ENCODE measurements at places on chromosomes 13 and 19.
A peak's percentile ranks its signal among the peaks of the same experiment; 100 is the strongest.

- no peak for DNase-seq
Observed at GRCh38 chr19:55683449-55684261, 8.6 kb downstream of the EPN1 start.

DNA sequence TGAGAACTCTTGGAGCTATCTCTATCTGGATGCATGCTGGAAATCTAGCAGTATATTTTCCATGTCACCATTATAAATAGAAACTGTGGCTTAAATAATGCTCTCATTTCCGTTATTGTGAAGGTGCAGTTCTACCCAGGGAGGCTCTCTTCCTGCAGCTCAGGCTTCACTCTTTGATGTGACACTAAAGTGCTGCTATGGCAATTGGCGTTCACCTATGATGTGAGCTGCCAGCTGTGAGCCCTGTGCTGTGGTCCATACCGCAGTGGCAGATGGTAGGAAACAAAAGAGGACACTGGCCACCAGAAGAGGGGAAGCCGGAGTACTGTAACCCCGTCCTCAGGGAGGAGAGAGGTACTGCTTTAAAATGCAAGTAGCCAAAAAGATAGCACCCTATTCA lies 40.6 kb upstream of the ZNF681 start:
- DNase-seq = no peak

- DNase-seq = peak; percentile 96
Observed at GRCh38 chr13:100131863-100132574, 43.1 kb downstream of the PCCA start.

DNA sequence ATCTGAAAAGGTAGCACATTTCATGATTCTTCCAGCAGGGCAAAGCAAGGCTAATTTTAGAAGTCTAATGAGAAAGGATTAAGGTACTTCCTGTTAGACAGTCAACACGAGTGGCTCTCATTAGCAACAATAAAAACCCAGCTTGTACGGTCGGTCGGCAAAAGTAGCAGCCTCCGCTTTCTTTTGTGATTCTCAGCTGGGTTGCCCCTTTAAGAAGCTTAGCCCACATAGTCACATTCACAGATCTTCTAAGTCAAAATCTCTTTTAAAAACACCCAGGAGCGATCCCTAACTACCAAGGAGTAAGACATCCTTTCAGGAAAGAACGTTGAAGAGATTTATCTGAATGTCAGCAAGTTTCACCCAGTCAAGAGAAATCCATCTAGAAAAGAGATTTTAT lies 684.8 kb downstream of the DIAPH3 start:
- no peak for DNase-seq

- DNase-seq = no peak
Observed at GRCh38 chr13:60433505-60433904, 36.5 kb downstream of the TDRD3 start.

- DNase-seq = no peak
Observed at GRCh38 chr19:42089191-42089750, 13.3 kb downstream of the ZNF574 start.

- DNase-seq = peak; percentile 21
Observed at GRCh38 chr13:22278336-22278929, 607.6 kb downstream of the FGF9 start.

GRCh38 chr19:1766800-1767352 lies 13.6 kb downstream of the ONECUT3 start:
- DNase-seq = no peak

Measured in fibroblast of skin of right biceps (primary cell).